ENCODE measurements at places on chromosomes 1 and 21.
A peak's percentile ranks its signal among the peaks of the same experiment; 100 is the strongest.

DNA sequence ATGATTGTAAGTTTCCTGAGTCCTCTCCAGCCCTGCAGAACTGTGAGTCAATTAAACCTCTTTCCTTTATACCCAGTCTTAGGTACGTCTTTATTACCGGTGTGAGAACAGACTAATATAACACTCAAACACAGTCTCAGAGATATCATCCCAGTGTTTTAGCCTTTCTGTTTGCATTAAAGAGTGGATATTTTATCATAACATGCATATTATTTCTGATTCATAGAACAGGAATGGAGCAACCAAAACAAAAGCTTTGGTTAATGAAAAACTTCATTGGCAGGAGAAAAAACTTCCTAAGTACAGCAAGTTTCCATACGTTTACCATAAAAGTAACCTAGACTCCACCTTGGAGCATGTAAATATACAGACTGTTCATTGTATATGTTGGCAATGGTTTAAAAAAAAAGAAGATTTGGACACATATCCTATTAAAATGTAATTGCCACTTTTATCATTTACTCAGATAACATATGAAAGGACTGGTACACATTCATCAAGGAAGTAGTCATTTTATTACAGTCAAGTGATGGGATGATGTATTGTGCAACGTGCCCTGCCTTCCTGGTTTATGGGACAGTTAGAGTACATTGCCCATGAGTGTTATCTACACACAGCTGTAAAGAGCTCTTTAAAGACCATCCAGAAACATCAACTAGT, 144.8 kb downstream of the ETS2 start:
- DNase-seq, result no peak

GRCh38 chr1:164659621-164660411, 100.8 kb downstream of the PBX1 start:
- DNase-seq, result no peak

- no peak for DNase-seq
Measured at GRCh38 chr1:41340655-41341364, 20.4 kb upstream of the FOXO6 start.

DNA sequence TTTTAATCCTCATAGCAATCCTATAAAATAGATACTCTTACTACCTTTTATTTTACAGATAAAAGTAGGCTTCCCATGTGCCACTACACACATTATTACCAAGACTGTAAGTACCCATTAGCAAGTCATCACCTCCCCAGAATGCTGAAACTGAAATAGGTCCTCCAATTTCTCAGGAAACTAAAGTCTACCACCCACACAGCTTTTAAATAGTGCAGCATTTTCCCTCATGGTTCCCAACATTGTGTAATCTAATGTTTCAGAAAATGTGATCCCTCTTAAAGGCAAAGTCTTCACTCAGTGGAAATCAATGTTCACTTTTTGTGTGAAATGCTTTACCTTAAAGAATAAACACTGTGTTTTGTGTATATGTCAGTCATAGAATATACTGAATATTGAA, 356.5 kb downstream of the GPATCH2 start:
- DNase-seq, result no peak

DNA sequence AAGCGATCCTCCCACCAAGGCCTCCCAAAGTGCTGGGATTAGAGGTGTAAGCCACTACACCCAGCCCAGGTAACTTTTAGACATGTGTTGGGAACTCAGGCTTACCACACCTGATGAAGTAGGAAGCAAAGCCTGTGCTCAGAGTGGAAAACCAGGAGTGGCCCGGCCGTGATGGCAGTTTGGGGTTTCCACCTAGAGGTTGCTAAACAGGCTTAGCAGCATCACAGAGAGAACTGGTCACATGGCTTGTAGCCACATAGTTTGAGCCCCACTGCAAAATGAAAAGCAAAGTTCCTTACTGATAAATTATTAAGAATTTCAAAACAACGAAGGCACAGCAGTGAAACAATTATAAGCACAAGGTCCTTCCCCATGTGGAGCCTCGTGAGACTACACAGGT, 142.6 kb upstream of the CXADR start:
- DNase-seq, result no peak

DNA sequence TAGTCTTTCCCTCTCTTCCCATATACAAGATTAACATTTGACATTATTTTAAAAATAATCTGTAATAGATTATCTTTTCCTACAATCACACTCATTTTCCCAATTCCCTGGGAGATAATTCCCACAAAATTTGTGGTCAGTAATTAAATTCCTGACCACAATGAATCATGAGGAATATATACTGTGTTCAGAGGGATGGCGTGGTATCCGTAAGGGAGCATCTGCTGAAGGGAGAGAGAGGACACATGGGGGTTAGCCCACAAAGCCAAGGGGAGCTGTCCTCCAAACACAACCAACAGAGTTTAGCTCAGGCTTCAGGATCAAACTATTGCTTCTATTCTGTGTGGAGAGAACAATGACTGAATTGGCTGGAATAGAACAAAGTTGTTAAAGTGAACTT, 57.1 kb upstream of the PPP2R5A start:
- DNase-seq, result no peak

- DNase-seq, result no peak
Measured at GRCh38 chr1:92184632-92185031, 33.1 kb upstream of the C1orf146 start.

- no peak for DNase-seq
Measured at GRCh38 chr1:220900842-220901241, 21.6 kb downstream of the HLX start.

DNA sequence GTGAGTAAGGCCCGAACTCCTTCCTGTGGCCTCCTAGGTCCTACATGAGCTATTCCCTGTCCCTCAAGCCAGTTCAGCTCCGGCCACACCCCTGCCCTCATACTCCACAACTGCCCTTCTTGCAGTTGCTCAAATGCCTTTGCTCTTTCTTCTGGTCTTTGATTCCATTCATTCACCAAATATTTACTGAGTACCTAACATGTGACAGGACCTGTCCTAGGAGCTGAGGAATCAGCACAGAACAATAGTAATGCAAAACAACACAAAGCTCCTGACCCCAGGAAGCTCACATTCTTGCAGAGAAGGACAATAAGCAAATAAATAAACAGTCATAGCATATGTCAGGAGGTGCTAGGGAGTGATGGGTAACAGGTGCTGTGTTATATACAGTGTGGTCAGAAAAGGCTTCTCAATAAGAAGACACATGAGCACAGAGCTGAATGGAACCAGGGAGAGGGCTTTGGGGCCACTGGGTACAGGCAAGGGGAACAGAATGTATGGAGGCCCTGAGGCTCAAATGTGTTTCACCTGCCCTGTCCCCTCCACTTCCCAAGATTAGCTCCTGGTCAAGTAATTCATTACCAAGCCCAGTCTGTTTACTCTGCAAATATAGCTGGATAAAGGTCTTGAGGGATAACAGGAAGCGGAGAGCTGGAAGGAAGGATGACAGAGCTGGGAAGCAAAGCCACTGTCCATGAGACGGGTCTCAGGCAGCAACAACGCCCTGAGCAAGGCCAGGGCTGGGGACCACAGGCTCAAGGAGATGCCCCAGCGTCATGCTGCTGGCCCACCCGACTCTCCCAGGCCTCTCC, 145.1 kb downstream of the CSMD2 start:
- DNase-seq, result no peak

DNA sequence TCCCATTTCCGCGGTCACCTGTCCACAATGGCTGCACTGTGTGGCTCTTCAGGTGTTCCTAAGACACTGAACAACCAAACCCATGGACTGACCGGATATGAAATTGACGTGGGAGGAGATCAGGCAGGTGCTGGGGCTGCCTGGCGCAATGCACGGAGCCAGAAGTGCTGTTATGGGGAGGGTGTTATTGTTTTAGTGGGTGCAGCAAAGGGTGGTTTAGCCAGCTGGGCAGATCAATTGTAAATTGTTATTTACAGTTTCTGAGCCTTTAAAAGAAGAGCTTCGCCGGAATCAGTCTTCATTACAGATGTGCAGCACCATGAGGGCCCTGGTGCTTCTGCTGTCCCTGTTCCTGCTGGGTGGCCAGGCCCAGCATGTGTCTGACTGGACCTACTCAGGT, at the start of gene CA6:
Gene CA6, plus strand, starts transcription at position 301 of the 400 bp plus-strand sequence. Its CDS starts 19 bp downstream, at position 320.
- no peak for DNase-seq

- peak; percentile 54 for DNase-seq
Measured at GRCh38 chr1:42380586-42381279, at the start of gene RIMKLA. TSS of gene RIMKLA (plus strand) at chr1:42380792. CDS start at chr1:42380935, 143 bp downstream.

DNA sequence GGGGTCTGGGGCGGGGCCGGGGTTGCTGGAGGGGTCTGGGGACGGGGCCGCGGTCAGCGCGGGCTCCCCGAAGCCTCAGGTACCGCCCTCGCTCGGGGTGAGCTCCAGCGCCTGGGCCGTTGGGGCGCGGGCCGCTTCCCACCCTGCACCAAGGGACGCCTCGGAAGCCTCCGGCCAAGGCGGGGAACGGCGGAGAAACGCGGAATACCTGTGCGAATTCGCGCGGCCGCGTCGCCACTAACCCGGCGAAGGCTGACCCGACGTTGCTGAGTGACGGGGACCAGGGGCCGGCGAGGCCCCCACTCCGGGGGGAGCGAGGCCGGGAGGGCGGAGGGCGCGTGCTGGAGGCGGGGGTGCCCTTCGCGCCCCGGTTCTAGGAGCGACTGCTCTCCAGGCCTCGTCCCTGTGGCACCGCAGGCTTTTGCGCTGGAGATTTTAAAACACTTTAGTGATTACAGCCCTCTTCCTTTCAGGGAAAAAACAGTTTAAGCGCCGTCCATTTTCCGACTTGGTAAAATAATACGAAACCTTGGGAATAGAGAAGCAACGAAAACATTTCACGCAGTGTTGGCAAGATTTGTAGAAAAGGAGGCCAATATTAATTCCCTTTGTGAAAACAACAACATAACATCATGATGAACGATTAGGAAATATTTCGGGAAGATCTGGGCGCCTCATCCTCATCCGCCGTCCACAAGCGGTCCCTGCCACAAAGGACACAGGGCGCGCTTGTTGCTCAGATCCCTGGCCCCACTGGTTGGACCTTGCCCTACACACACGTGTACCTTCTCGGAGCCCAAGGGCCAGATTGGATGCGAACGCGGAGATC, 971 bp upstream of the GNG4 start:
- no peak for DNase-seq

- no peak for DNase-seq
Measured at GRCh38 chr1:2623571-2624337, 9.1 kb downstream of the MMEL1 start.

DNA sequence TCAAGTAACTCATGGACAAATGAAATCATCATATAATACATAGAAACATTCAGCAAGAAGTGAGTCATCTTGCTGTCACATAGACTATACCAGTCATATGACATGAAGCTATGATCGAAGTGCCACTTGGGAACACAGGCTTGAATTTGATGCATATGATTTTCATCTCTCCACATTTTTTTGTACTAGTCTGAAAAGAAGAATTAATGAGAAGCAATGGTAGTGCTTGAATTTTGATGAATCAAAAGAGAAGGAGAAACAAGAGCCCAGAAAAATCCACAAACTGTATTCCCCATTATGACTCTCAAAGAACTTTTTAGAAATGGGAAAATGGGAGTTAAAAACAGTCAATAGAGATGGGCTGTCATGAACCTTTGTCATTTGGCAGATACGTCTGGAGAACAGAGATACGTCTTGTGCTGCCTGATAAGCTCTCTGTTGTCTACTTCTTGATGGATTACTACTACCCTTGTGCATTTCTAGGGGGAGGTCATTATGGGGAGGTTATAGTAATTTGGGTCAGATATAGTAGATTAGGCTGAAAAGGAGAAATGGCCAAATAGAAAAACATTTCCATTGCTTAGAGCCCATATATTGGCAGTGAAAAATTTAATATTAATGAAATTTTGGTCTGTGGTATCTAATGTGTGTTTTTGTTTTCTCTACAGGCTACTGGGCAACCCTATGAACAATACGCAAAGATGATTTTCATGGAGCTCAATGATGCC, 8.0 kb upstream of the LEPR start:
- DNase-seq, result no peak

- no peak for DNase-seq
Measured at GRCh38 chr1:5811419-5811818, 180.8 kb downstream of the NPHP4 start.

- DNase-seq, result peak; percentile 3
Measured at GRCh38 chr1:226417830-226418546, 10.1 kb upstream of the PARP1 start.

DNA sequence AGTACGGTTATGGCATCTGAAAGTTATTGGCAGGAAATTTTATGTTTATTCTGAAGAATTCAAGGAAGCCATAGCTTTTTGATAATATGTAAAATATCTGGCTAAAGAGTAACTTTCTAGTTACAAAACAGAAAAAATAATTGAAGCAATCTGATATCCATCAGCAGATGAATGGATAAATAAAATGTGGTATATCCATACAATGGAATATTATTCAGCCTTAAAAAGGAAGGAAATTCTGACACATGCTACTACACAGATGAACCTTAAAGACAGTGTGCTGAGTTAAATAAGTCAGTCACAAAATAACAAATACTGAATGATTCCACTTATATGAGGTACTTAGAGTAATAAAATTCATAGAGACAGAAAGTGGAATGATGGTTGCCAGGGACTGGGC, 25.0 kb upstream of the HIVEP3 start:
- no peak for DNase-seq

DNA sequence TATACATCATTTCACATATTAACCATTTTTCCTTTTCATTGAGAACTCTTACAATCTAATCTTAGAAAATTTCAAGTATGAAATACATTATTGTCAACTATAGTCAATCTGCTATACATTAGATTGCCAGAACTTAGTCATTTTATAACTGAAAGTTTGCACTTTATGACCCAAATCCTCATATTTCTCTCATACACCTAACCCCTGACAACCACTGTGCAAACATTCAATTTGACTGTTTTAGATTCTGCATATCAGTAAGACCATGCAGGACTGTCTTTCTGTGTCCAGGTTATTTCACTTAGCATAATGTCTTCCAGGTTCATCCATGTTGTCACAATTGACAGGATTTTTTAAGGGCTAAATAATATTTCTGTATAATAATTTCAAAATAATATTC, 1299.0 kb upstream of the B3GALT2 start:
- no peak for DNase-seq

- DNase-seq, result no peak
Measured at GRCh38 chr1:239237912-239238311, 148.5 kb upstream of the CHRM3 start.

GRCh38 chr1:39189592-39190041, 14.9 kb upstream of the MACF1 start:
- DNase-seq, result no peak

GRCh38 chr1:108050158-108050557, 85.2 kb upstream of the VAV3 start:
- no peak for DNase-seq

DNA sequence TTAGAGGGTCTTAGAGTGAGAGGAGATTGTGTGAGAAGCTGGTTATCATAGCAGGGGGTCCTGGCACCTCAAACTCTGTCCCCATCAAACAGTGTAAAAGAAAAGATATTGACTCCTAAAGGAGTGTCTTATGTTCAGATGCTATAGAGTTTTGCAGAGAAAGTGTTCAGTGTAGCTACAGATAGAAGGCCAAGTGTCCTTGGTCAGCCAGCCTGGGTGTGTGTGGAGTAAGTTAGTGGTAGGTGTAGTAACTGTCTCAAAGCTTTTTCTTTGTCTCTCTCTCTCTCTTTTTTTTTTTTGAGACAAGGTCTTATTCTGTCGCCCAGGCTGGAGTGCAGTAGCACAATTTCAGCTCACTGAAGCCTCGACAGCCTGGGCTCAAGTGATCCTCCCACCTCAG, 17.2 kb downstream of the CAMTA1 start:
- no peak for DNase-seq

- no peak for DNase-seq
Measured at GRCh38 chr21:38787461-38788274, 18.1 kb upstream of the ETS2 start.

Data from activated CD8-positive, alpha-beta memory T cell treated with anti-CD3 and anti-CD28 coated beads, Interleukin-2, amount 10 ng/mL, durations not matched to agents 7 days and 5 days (primary cell).